ENCODE measurements at places on chromosomes 6 and 20.

DNA sequence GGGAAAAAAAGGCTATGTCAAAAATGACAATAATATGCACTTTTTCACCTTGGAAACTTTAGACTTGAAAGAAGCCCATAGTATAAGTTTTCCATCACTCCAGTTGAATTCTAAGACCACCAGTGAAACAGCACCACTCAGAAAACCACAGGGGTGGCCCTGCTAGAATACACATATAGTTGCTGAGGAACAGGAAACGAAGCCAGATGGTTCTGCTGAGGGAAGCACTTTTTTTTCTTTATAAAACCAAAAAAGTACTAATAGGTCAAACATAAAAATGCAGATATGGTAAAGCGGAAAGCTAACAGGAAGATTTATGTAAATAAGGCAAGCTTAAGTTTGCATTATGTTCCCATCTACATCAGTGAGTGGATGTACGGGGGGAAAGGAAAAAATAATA, 303.9 kb downstream of the FOXC1 start:
- no peak for DNase-seq

GRCh38 chr6:21208796-21209186, 384.8 kb upstream of the SOX4 start:
- DNase-seq: no peak

DNA sequence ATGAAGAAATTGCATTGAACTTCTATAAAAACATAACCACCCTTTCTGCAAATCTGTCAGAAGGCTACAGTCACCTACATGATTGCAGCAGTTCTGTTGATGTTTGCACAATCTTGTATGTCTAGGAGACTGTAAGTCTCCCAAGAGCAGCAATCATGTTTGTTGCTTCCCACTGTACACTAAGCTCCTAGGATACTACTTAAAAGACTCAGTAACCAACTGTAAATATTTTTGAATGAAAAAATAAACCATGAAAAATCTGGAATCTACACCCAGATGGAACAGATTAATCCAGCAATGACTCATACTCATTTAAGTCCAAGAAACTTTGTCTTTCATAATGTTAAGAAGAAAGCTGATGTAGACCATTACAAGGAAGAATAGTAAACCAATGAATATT, 168.5 kb upstream of the ATXN1 start:
- DNase-seq: no peak

DNA sequence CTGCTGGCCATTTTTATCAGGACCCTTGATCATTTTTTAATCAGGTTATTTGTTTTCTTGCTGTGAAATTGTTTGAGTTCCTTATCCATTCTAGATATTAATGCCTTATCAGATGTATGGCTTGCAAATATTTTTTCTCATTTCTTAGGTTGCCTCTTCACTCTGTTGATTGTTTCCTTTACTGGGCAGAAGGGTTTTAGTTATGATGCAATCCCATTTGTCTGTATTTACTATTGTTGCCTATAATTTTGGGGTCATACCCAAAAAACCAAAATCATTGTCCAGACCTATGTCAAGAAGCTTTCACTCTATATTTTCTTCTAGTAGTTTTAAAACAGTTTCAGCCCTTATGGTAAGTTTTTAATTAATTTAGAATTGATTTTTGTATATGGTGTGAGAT, 172.5 kb downstream of the SLC24A3 start:
- no peak for DNase-seq

Measured in GM23338 (cell line).